ENCODE measurements at places on chromosomes 4 and X.

DNA sequence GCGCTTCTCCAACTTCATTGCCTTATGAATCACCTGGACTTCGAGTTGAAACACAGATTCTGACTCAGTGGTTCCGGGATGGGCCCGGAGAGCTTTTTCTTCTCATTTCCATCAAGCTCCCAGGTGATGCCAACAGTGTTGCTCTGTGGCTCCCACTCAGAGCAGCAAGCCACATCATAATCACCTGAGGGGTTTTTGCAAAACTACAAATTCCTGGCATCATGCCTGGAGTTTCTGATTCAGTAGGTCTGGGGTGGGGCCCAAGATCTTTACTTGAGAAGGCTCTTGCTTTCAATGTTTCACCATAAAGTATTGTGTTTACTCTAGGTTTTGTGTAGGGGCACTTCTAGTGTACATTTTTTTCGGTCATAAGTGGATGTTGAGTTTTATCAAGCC, 7.0 kb downstream of the MTM1 start:
- DNase-seq: peak; percentile 30

GRCh38 chr4:54709400-54709799, 51.6 kb downstream of the KIT start:
- no peak for DNase-seq

- DNase-seq: no peak
Measured at GRCh38 chr4:54543088-54543795, 114.5 kb upstream of the KIT start.

DNA sequence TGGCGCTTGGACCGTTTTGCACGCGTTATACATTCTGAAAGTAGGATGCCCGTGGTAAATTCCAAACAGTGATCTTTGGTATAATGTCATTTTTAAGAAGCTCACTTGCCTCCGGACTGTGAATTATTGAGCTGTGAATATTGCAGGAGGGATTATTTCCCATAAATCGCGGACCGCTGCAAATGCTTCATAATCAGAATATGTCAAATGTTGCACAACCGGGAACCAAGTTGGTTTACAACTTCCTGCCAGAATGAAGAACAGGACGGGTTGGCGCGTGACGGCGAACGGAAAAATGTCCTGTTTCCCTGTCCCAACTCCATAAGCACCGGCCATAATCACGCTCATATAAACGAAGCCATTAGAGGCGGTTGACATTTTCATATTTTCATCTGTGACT, 67.6 kb downstream of the SHOX start:
- DNase-seq: no peak

- DNase-seq: no peak
Measured at GRCh38 chr4:91764085-91764484, 539.7 kb upstream of the GRID2 start.

DNA sequence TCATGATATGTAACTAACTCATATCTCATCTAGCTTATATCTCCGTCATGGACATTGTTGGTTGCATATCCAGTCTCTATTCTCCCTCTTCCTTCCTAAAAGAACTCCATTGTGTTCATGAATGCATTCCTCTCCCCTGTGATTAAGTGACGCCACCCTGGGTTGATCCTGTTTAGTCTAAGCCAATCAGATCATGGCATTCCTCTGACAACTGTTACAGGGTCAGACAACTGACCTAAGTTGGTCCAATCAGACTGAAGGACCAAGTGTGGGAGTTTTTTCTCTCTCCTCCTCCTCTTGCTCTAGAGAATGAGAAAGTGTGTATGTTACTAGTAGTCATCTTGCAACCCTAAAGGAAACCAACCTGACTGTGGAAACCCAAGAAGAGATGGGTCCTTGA, 3.6 kb downstream of the APOO start:
- no peak for DNase-seq

- DNase-seq: no peak
Measured at GRCh38 chr4:6728320-6729029, 12.5 kb downstream of the BLOC1S4 start.

DNA sequence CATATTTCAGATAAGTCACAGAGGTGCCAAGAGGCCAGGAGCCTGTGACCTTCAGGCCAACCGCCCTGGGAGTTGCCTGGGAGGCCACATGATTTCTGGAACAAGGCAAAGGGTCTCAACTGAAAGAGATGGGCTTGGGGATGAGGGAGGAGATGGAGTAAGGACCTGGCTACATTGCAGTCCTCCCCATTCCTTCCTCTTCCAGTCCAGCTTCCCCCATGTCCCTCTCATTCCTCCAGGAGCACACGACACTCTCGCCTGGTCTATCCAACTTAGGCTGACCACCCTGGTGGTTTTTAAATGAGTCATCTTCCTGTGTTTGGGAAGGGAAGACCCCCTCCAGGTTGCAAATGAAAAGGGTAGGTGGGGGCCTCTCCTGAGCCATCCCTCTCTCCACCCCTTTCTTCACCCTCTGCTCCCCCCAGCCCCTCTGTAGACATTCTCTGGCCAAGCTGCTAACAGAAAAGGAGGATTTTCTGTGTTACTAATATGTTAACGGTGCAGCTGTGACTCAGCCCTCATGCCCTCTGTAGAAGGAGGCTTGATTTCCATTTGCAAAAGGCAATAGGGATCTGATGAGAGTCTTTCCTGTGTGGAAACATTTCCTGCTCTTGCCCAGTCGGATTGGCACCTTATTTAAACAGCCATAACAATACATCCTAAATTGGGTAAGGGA, 79.2 kb downstream of the RTL5 start:
- no peak for DNase-seq

DNA sequence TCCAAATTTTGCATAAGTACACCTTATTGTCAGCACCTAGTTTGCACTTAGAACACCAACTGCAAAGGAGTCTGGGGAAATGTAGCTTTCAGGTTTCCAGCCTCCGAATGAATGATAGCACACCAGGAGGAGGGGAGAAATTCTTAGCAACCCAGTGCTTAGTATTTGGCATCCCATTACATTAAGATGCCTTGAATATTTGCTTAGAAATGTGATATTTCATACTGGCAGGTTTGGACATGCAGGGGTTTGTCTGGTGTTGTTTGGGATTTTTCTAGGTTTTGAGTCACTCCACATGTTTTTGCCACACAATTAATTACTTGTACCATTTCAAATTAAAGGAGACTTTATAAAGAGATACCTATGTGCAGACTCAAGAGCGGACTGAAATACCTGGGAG, 60.3 kb upstream of the CAMK2D start:
- no peak for DNase-seq

GRCh38 chr4:8073206-8073863, 85.3 kb downstream of the ABLIM2 start:
- DNase-seq: no peak

- no peak for DNase-seq
Measured at GRCh38 chrX:3026074-3026815, 15.0 kb upstream of the ARSF start.

DNA sequence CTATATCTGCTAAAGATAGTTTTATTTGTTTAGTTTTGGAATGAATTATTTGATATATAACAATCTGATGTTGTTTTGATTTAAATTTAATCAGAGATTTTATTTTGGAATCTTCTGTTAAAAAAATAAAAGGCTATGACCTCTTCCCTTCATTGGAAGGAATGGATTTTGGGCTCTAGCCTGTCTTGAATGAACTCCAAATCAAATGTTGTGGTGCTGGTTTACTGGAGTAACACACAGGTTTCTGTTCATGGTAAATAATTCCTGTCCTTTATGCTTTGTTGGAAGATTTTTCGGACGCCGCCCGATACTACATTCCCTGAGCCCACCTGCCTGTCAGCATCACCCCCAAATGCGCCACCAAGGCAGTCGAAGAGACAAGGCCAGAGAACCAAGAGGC, 291.1 kb downstream of the ARHGAP10 start:
- DNase-seq: no peak

- no peak for DNase-seq
Measured at GRCh38 chrX:42025861-42026260, 102.5 kb upstream of the CASK start.

GRCh38 chrX:68748030-68748429, 80.8 kb upstream of the EFNB1 start:
- DNase-seq: no peak

DNA sequence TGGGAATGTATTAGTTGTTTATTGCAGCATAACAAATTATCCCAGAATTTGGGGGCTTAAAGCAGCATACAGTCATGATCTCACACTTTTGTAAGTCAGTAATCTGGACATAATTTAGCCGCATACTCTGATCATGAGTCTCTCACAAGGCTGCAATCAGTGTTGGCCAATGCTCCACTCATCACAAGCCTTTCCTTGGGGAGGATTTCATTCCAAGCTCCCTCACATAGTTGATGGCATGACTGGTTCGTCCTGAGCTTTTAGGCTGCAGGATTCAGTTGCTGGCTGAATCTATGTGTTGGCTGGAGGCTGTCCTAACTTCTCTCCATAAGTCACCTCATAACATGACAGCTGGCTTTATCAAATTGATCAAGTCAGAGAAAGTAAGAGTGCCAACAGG, 1568.6 kb upstream of the PCDH7 start:
- no peak for DNase-seq

DNA sequence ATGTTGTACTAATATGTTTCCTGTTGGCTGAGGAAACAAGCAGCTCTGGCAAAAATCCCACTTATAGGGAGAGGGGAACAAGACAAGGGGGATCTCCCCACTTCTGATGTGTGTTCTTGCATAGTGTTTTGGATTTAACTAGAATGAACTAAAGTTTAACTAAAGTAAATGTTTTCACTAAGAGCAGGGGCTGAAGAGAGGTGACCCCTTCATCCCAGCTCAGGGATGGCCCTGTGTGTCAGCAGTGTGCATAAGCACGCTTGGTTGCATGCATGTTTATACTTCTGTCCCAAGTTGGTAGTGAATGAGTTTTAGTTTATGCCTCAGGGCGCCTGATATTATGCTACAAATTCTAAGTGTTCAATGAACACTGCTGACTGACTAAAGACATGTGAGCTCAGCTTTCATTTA, 169.4 kb downstream of the MGST2 start:
- DNase-seq: no peak

DNA sequence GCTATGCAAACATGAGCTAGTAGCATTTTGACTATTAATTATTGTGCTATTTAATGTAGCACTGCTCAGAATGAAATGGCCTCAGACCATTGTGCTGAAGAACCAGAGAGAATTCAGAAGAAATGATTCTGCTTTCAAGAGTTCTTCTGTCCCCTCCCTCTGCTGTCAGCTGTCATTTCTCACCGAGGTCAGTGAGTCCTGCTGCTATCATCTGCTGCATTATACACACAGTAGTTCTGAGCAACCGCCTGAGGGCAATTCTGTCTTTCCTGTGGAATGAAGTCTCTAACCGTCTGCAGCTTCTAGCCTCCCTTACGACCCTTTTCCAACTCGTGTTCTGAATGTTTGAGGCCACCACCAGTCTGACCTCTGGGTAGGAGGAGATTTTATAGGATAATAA, 249.4 kb downstream of the HNRNPD start:
- no peak for DNase-seq

- DNase-seq: no peak
Measured at GRCh38 chr4:146835096-146835495, 110.6 kb downstream of the TTC29 start.

GRCh38 chrX:40099055-40099958, 1.5 kb upstream of the BCOR start:
- no peak for DNase-seq

DNA sequence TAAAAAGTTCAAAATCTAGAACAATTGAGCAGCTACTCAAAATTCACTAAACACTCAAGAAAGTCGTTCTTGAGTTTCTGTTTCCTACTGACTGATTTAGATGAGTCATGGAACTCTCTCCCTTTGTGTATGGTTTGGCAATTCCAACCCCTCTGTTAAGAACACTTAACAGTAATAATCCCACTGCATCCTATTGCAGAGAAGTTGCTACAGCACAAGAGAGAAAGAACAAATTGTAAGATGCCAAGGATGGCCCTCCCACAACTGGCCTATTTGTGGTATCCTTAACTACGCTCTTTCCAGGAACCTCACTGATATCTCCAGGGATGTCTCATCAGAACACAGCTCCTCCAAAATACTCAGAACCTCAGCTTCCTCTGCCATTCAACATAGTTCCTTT, 701.8 kb upstream of the TENM3 start:
- DNase-seq: no peak

DNA sequence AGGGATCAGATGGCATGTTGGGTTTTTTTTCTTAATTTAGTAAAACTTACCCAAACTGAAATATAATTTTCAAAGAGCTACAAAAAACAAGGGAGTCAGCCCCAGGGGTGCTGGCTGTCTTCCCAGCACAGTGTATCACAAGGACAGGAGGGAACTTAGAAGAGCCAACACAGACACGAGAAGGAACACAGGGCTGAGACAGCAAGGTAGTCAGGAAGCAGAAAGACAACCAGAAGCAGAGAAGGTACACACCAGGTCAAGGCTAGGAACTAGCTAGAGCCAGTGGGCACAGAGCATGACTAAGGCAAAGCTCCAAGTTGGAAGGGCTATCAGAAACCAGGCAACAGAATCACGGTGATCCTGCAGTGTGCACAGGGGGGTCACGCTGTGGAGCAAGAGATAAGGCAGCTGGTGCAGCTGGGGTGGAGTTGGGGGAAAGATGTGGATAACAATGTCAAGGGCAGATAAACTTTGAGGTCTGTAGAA, 168.7 kb downstream of the NR3C2 start:
- no peak for DNase-seq

DNA sequence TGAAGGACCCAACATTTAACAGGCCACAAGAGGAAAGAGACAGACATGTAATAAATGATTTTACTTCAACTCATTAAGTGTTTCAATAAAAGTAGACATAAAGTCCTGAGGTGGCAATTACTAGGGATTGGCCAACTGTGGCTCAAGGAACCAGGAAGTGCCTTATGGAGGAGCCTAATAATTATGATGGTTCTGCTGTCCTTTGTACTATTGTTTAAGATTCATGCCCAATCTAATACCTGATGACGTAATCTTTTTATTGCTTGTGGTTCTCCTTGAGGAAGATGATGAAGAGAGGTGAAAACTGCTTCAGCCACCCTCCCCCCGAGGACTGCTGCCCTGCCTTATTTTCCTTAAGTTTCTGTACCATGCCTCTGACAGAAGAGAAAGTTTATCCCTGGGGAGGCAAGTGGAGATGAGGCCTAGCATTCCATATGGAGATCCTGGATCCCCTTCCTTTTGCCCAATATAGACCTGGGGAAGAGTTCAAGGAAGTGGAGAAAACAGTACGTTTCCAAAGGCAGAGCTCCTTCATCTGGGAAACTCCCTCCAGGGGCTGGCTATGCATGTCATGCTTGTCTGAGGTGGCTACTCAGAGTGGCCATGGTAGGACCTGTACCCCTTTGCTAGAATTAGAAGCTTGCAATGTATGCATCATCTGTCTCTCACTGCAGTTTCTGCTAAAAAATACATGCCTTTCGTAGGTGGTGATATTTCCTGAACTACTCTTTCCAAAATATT, 56.8 kb upstream of the FAT1 start:
- no peak for DNase-seq

GRCh38 chr4:148986951-148987350, 544.7 kb upstream of the NR3C2 start:
- DNase-seq: no peak

DNA sequence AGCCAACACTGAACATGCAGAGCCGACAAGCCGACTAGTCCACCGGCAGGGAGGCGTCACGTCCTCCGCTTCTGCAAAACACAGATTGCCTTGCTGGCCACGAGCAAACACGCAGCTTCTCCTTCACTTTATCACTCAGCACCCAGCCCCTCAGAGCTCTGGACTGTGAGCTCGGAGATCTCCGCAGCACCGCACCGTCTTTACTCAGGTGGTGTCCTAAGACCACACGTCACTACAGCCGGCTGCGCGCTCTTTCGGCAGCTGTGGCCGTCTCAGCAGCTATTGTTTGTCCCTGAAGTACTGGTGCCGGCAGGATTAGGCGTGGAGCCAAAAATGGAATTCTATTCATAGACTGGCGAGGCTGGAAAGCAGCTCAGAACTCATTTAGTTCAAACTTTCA, 72.0 kb downstream of the FAT1 start:
- no peak for DNase-seq

Data from stimulated activated CD4-positive, alpha-beta T cell treated with anti-CD3 and anti-CD28 coated beads, Interleukin-12 subunit alpha, Interleukin-12 subunit beta, amount 100 ng/mL, for 24 hours (primary cell).